CD4-positive, alpha-beta T cell treated with Interleukin-2 at 100 ng/mL for 4 hours (primary cell): ENCODE measurements at places on chromosomes 3 and 15.

- DNase-seq: no peak
These were observed 2.4 kb downstream of the VGLL4 start for GRCh38 chr3:11641316-11641682.

DNA sequence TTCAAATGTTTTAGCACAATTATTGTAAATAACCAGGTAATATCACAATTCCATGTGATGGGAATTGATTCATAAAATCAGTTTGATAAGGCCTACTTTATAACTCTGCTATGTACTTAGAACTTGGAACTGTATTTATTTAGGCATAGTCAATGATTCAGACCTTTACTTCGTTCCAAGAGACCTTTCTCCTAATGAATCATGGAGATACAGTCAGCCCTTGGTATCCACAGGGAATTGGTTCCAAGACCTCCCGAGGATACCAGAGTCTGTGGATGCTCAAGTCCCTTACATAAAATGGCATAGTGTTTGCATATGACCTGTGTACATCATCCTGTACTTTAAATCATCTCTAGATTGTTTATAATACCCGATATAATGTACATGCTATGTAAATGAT, 60.8 kb upstream of the UMPS start:
- no peak for DNase-seq

DNA sequence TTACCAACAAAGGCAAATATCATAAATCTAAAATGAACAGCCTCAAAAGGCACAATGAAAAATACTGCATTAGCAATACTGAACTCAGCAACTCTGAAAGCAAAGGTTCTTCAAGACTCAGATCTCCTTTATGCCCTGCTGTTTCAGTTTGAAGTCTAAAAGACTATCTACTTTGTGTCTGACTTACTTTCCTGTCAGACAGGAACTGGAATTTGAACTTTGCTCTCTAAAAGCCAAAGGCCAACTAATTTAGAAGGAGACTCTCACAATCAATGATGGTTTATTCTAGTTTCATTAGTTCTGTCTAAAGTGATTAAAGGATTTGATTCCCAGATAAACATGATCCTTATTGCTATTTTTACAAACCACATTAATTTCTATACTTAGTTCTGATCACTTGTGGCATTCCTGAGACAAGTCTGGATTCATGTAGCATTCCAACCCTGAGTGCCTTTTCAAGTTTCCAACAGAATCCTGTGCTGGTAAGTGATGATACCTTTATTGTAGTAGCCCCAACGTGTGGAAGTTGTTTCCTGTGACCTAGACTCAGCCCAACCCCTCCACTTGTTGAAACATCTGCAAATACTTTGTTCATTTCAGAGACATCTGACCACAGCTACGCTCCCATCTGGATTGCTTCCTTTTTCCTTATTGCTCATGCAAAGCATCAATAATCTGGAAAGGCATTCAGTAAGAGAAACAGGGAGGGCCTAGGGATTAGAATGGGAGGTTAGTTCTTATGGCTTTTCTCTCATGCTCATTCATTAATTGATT, 14.9 kb upstream of the LEKR1 start:
- no peak for DNase-seq

GRCh38 chr15:62940755-62941361, 101.7 kb upstream of the TPM1 start:
- no peak for DNase-seq

DNA sequence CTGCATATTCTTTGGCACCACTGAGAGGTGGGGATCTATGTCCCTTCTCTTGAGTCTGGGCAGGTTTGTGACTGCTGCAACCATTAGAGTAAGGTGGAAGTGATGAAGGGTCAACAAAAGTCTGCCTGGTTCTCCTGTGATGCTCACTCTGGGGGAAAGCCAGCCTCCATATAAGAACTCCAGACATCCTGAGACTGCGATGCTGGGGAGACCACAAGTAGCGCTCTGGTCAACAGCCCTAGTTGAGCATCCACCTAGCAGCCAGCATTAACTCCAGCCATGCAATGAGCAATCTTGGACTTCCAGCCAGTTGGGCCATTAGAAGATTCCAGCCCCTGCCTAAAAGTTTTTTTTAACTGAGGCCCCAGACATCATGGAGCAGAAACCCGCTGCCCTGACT, 62.8 kb downstream of the SCN11A start:
- DNase-seq: no peak

- no peak for DNase-seq
These were observed 45.6 kb downstream of the PRKCI start for GRCh38 chr3:170267793-170268192.

DNA sequence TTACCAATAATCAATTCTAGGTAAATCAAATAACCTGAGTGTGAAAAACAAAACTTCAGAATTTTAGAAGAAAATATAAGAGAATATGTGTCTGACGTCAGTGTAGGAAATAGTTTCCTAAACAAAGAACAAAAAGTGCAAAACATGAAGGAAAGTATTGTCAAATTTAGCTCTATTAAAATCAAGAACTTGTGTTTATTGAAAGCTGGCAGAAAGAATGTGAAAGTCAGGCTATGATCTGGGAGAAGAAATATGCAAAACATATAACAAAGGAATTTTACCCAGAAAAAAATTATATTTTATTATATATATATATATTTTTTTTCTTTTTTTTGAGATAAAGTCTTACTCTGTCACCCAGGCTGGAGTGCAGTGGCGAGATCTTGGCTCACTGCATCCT, 129.1 kb upstream of the ANKRD28 start:
- no peak for DNase-seq

DNA sequence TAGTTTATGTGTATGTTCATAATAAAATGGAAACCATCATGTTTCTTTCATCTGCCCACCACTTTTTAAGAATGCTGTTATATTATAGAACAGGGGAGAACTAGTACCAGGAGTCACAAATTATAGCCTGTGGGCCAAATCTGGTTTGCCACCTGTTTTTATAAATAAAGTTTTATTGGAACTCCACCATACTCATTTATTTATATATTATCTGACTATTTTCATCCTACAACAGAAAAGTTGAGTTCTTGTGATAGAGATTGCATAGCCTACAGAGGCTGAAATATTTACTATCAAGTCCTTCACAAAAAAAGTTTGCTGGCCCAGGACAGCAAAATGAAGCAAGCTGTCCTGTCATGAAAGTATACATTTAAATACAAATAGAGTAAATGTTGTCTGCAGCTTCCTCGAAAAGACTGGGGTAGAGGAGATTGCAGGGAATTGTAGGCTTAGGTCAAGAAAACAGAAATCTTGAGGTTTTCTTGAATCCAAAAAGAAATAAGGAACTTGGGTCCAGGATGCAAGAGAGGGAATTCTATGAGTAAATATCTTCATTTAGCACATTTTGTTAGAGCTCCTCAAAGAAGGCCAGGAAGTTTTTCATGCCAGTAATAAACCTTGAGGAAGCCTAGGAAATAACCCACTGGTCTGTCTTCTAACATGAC, 41.1 kb downstream of the FILIP1L start:
- no peak for DNase-seq

DNA sequence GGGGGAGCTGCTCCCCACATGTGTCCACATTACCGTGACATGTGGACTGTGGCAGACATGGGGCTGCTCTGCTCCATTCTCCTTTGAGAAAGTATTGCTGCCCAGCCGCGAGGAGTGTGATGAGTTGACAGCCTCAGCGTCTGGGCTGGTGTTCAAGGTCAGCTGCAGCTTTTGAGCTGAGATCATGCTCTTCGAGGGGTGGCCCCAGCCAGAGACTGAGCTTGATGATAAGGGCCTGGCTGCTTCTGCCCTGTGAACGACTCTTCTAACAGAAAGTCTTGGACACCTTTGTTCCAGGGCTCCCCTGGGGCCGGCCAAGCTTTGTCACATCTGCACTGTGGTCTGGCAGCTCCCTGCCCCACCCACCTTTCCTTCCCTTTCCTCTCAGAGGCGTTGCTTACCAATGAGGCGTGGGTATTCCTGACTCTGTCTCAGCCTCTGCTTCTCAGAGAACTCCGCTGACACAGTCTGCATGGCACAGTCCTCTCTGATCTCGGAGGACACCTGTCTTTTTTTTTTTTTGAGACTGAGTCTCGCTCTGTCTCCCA, 86.6 kb downstream of the CHRD start:
- DNase-seq: no peak

- no peak for DNase-seq
These were observed 45.2 kb upstream of the ABI3BP start for GRCh38 chr3:101038393-101038792.

DNA sequence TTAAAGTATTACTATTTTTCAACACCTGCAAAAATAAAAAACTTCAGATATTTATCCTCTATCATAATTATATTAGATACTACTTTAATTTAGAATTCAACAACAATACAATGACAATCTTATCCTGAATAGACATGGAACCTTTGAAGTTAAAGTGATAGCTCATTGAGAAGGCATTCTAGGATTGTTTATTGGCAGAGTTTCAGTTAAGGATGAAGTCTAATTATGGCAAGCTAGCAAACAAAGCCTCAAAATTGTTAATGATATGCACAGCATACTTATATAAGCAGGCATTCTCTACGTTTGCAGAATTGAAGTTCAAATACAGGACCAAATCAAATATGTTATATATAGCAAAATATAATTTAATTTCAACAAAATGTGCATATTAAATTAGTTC, 91.2 kb upstream of the ABI3BP start:
- no peak for DNase-seq

DNA sequence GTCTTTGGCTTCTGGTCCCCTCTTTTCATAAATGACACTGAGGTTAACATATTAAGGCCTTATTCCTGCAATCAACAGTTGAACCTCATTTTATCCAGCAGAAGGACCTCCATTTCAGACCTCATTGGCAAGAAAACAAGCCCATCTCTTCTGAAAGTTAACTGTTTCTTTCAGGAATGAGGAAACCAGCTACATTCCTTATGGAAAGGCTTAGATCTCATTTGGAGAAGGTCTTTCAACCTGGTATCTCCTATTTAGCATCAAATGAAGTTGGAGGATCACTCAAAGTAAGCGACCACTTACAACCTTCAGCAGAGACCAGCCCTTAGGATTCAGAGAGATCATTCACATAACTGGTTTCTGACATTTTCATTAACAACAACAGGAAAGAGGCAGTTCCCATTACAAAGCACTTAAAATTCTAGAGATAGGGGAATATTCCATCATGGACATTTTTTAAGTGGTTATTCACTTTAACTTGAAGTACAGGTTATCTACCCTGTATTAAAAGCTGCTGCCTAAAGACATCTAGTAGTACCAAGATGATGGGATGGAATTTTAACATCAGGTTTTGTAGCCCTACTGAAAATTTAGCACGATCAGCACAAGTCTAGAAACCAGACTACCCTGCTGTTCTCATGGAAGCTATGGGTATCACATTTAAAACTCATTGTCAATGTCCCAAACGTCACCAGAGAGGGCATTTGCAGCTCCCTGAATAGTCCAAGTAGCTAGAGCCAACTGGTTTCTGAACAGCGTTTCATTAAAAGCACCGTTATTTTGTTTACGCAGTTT, 30.4 kb downstream of the TFRC start:
- DNase-seq: no peak

- DNase-seq: no peak
These were observed 4.6 kb downstream of the CAPN3 start for GRCh38 chr15:42363942-42364341.

GRCh38 chr15:70140543-70141375, 43.0 kb upstream of the TLE3 start:
- peak; percentile 26 for DNase-seq

DNA sequence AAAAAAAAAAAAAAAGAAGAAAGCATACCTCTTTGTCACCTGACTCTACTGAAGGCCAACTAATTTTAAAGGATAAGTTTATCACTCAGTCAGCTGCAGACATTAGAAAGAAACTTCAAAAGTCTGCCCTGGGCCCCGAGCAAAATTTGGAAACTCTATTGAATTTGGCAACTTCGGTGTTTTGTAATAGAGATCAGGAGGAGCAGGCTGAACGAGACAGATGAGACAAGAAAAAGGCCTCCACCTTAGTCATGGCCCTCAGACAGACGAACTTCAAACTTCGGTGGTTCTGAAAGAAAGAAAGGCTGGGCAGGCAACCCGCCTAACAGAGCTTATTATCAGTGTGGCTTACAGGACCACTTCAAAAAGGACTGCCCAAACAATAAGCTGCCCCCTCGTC, 18.5 kb downstream of the GLDN start:
- DNase-seq: no peak

DNA sequence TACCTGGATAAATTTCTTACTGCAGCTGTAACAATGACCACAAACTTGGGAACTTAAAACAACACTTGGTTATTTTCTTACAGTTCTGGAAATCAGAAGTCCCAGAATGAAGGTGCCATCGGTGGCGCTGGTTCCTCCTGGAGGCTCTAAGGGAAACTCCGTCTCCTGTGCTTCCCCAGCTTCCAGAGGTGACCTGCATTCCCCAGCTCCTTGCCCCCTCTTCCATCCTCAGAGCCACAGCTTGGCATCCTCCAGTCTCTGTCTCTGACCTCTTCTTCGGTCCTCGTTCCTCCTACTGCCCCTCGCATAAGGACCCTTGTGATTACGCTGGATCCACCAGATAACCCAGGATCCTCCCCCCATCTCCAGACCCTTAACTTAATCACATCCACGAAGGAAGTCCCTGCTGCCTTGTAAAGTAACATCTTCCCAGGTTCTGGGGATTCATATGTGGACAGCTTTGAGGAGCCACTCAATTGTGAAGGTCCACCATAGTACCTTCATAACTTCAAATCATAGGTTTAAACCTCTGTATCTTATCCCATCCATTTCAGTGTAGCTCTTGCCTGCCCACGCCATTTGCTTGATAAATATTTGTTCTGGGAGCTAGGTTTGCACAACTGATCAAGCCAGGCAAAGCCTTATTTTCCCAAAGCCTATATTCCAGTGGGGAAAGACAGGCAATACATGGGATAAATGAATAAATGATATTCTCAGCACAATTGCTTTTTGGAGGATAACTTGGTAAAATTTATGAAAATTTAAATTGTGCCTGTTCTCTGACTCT, 34.8 kb downstream of the KLF15 start:
- DNase-seq: no peak

DNA sequence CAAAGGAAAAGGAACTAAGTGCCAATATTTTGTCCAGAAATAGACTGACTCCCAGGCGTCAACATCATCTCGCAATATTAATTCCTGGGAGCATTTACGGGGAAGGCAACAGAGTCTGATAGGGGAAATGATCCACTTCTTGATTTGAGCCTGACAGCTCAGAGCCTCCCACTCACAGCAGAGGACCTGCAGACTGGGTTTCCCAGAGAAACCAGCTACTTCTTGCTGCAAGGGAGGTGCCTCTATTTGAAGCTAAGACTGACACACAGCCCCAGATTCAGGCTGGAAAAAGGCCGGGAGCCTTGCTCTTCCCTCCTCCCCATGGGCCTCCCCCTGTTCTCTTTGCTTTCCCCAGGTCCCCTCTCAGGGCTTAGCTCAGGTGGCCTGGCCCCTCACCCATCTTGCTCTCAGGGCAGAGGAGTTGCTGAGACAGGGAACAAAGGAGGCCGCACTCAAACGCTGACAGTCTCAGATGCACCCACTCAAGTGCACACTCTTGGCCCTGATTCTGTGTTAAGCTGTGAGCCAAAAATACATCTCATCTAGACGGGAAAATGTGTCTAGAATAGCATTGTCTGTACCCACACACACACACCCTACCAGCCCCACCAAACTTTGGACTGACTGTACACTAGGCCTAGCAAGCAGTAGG, 49.8 kb upstream of the DCLK3 start:
- no peak for DNase-seq
